GM19239 (cell line): ENCODE measurements at places on chromosomes 4 and X.

- DNase-seq = no peak
These were observed 66.3 kb downstream of the DHRSX start for GRCh38 chrX:2434270-2435163.

GRCh38 chr4:147620315-147620714 is 3.1 kb downstream of the TMEM184C start:
- no peak for DNase-seq

DNA sequence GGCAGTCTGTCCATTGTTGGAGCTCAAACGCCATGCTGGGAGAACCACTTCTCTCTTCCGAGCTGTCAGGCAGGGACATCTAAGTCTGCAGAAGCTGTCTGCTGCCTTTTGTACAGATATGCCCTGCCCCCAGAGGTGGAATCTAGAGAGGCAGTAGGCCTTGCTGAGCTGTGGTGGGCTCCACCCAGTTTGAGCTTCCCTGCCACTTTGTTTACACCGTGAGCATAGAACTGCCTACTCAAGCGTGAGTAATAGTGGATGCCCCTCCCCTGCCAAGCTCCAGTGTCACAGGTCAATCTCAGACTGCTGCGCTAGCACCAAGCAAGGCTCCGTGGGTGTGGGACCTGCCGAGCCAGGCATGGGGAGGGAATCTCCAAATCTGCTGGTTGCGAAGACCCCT is 145.7 kb downstream of the VSIG4 start:
- DNase-seq = no peak

DNA sequence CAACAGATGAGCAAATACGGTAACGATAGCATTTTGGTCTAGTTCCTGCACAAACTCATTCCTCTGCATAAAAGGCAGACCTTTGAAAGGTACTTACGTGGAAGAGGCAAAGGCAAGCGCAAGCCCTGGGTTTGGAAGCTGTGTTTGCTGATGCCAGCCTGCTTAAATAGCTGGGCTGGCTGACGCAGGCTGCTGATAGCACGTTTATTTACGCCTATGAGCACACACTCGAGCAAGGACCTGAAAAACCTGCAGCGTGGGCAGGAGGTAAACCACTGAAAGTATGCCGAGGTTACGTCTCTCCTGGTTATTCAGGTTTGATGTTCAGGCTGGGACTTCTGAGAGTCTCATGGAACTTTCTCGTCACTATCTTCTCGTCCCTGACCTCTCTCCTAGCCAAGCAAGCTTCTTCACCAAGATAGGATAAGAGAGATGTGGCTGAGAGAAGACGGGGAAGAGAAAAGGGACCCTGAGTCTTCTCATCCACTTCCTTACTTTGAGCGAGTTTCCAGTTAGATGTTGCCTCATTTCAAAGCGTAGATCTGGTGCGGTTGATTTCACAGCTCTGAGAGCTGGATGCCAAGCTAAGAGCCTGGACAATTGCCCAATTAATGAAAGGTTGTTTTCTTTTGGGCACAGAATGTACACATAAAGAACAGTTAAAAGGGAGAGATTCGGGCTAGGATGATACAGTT is at the start of gene HOPX:
Gene HOPX, minus strand, starts transcription at position 139 of the 695 bp plus-strand sequence. CDS start 23,480 bp downstream, outside the sequence.
- DNase-seq = no peak

GRCh38 chrX:34467437-34467836 is 189.6 kb downstream of the TMEM47 start:
- no peak for DNase-seq

DNA sequence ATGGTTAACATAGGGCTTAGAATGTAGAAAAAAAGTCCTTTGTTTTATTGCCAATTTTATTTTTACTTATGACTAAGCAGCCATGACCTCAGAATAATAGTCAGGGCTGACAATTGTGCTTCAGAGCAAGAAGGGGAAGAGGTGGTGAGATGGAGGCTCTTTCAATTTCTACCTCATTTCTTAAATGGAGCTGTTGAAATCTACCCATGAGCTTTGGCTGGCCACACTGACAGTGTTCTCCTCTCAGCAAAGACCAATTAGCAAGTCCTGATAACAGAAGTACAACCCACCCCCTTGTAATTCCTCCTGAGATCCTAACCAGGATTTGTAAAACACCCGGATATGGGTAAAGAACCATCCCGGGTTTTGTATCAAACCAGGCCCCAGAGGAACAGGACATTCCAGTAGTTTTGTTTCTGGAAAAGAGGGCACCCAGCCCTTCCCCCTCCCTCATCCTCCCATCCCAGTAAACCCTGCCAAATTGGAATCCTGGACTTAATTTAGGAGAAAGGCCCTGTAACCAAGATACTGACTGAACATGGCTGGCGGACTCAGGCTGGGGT is at the start of gene HEPH:
Gene HEPH, plus strand, starts transcription at position 399 of the 563 bp plus-strand sequence. CDS start 6,324 bp downstream, outside the sequence.
- no peak for DNase-seq

GRCh38 chr4:185011408-185011807 is 6.9 kb upstream of the HELT start:
- DNase-seq = no peak

GRCh38 chr4:987624-988513 is 1.0 kb downstream of the IDUA start:
- DNase-seq = no peak

DNA sequence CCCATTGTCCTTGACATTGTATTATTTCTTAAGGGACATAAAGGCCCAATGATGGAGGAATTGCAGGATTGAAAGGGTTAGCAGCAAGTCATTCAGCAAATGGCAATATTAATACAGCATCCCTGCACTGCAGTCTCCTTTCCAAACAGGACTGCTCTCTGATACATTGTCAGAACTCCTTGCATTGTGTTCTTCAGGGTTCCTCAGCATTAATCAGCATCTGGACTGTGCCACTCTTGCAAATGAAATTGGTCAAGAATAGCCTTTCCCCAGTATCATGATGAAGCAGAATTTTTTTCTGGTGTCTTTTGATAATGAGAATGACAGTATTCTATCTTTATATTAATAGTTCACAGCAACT is 272.6 kb upstream of the HAND2 start:
- no peak for DNase-seq

GRCh38 chr4:136927172-136927571 is 605.1 kb downstream of the PCDH18 start:
- DNase-seq = no peak

GRCh38 chrX:107701493-107702121 is 73.3 kb downstream of the PRPS1 start:
- DNase-seq = no peak

DNA sequence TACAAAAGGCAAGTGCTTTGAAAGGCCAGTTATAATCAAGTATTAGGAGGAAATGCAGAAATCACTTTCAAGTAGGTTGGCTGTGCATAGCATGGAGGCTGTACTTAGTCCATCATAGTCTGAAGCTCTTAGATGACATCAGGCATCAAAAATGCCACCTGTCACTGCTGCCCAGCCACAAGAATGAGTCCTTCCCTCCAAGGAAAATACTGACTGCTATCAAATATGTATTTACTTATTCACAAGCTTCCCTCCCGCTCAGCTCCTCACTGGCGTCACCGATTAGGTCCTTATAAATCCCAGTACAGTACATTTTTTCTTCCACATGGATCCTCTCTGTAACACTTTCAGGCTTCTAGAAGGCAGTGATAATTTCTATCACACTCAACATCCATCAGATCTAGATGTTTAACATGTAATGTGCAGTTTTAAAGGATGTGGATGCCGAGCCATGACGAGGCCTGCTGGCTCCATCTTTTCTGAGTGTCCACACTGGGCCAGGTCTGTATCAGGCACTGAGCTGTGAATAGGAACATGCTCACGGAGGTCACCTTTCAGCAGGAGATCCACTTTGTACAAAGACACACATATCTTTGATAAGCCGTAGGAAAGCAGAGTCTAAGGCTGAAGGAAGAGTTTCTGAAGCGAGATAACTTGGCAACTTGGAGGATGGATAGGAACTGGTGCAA is 121.9 kb downstream of the PALLD start:
- no peak for DNase-seq

- DNase-seq = no peak
These were observed 260.7 kb downstream of the COL25A1 start for GRCh38 chr4:109041463-109042360.

GRCh38 chr4:32268863-32269262 is 1548.7 kb downstream of the PCDH7 start:
- DNase-seq = no peak

GRCh38 chr4:41256740-41257256 is at the start of gene UCHL1:
UCHL1 (plus strand) TSS chr4:41256928; CDS start chr4:41256977, 49 bp downstream.
- no peak for DNase-seq

DNA sequence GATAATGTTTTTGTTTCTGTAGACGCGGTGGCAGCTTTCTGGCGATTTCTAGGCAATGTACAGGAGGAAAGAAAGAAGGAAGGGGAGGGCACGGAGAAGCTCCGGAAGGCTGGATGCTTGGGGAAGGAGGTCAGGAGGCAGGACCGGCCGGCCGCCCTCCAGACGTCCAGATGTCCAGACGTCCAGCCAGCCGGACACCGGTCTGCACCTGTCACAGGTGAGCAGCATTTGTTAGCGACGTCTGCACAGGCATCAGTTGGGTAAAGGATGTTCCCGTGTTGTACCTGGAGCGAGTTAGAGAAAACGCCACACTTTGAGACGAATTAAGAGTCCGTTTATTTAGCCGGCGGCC is 90.0 kb upstream of the PPP2R3B start:
- DNase-seq = no peak

- no peak for DNase-seq
These were observed 17.7 kb upstream of the PITX2 start for GRCh38 chr4:110640576-110640975.

- DNase-seq = no peak
These were observed 383.6 kb downstream of the ADGRL3 start for GRCh38 chr4:61583696-61584095.

GRCh38 chr4:41236032-41236431 is 20.7 kb upstream of the UCHL1 start:
- no peak for DNase-seq

DNA sequence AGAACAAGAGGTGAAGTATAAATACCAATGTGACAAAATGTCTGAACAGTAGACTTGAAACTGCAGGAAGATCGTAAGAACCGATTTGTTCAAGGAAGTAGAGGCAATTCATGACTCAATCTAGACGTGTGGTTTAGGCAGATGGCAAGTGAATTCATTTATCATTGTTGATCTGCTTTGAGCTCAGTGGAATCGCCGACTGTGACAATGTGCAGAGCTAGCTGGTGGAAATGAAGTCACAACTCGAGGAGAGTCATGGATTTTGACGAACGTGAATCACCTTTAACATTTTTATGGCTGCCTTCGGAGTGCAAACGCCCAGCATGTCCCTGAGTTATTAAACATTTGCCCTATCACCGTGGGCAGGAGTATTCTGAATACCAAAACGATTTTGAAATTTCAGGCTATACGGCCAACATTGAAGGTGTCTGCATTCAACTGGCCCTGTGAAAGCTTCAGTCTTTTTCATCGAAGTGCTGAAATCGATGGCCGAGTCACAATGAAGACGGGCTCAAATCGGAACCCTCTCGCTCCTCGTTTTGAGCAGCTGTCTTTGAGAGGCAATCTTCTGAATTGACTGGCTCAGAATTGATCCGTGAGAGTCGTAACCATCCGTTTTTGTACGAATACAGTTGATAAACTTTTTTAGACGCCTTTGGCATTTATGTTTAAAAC is 689 bp upstream of the OGT start:
- no peak for DNase-seq

- DNase-seq = no peak
These were observed 12.7 kb downstream of the DOK7 start for GRCh38 chr4:3475713-3476260.

- DNase-seq = no peak
These were observed 271.3 kb downstream of the GPM6A start for GRCh38 chr4:175540732-175541131.

DNA sequence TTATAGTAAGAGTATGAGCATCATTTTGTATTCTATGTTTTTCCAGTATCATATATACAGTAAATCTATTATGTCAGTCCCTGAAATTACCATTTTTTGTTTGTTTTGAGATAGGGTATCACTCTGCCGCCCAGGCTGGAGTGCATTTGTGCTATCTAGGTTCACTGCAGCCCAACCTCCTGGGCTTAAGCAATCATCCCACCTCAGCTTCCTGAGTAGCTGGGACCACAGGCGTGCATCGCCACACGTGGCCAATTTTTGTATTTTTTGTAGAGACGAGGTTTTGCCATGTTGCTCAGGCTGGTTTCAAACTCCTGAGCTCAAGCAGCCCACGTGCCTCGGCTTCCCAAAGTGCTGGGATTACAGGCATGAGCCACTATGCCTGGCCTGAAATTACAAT is 85.6 kb downstream of the ZNF330 start:
- no peak for DNase-seq

- DNase-seq = no peak
These were observed 33.7 kb downstream of the PIGG start for GRCh38 chr4:532588-533317.

- DNase-seq = no peak
These were observed 211.4 kb downstream of the ENOX2 start for GRCh38 chrX:130691576-130691975.

DNA sequence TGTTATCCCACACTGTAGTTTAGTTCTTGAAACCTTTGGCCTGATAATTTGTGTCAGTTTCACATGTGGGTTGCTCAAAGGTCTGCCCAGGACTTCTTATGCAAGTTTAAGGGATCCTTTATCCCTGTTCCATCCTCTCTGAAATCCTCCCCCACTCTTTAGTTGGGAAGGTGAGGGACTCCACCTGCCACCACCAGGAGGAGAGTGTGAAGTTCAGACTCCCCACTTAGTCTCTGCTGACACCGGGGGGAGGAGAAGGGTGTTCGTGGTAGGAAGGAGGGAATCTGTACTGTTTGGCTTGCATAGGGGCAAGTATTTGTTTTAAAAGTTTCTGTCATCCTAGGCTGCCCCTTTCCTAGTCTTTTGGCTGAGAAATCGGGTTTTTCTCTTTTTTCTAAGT is 211.8 kb downstream of the PPP4R3C start:
- no peak for DNase-seq

- DNase-seq = no peak
These were observed 101.9 kb upstream of the BCOR start for GRCh38 chrX:40199704-40200103.

- no peak for DNase-seq
These were observed 1.9 kb upstream of the TMSB4X start for GRCh38 chrX:12972878-12973560.

DNA sequence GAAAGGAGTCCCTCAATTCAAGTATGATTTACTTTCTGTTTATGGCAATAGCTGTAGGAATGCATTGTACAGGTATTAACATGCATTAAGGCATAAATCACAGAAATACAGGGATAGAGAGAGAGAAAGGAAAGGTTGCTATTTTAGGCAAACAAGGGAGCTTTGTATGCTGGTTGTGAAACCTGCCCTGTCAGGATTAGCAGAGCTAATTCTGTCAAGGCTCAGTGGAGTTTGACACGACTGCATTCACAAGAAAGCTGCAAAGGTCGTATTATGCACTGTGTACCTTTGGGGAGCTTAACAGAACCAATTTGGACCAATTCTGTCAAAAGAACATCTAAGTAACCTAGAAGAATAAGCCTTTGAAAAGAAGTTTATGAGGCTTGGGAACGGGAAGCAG is 239.3 kb downstream of the GRIA2 start:
- DNase-seq = no peak
